G401 (cell line): ENCODE measurements at places on chromosomes 7 and 10. TPM values are rescaled to one million over a fixed set of nuclear protein-coding genes. Genes with fewer than 3 reads are reported as not detected.

DNA sequence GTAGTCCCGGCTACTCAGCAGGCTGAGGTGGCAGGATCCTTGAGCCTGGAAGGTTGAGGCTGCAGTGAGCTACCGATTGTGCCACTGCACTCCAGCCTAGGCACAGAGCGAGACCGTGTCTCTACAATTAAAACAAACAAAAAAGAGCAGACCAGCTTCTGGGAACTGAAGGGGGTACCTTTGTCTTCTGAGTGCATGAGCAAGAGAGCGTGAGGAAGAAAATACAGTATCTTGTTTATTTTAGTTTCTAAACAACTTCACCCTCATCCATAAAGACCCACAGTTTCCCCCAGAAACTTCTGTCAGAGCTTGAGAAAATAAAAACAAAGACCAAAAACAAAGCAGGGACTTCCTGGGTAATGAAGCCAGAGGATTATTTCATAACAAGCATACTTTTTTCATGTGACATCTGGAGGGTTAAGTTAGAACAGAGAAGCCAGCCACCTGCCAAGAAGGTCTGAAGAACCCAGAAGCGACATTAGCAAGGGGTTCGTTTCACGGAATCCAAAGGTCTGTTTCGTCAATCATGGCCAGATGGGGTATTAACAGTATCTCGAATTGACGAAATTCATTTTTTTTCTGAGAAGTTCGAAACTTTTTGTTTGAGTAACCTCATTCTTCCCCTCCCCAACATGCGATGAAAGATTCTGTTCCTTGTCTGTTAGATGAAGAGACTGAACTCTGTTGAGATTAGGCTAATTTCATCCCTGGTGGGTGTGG is 10.2 kb upstream of the IL2RA start:
- DNase-seq = no peak

GRCh38 chr10:14247377-14248116 is 83.2 kb downstream of the FRMD4A start:
- peak; percentile 95 for DNase-seq

DNA sequence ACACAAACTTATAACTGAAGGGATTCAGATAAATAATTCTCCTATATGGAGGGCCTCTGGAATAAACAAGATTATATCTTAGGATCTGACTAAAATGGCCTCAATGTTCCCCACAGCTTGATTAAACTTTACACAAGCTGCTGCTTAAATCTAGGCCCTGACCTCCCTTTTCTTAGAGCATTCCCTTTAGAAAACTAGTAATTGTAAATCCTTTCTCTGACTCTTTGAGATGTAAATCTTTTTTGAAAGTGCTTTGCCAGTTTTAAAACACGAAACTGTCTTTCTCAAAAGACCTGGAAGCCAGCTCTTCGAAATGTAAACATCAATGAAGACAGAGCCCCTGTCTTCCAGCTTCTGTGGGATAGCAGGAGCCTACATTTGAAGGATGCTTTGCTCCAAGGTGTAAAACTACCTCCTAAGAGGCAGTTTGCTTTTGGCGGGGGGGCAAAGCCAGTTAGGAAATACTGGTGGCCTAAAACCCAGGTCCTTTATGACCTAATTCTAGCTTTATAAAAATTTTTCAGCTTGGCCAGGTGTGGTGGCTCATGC is 758.7 kb downstream of the CNTNAP2 start:
- no peak for DNase-seq

GRCh38 chr10:23362879-23363792 is 18.5 kb upstream of the C10orf67 start:
- no peak for DNase-seq

DNA sequence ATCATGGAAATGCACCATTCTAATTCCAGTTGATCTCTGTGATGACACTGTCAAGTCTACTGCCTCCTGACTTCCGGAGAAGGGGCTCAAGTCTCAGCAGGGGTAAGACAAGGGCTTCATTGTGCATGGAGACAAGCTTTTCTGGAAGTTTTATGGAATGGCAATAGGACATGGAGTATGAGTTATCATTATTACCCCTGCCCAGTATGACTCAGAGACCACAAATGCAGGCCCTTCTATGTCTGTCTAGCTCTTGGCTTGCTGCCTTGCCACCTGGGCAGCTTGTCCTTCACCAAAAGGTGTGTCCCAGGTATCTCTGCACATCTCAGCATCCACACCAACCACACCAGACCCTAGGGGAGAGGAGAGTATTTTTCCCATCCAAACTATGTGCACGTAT is 34.9 kb upstream of the KIAA1217 start:
- no peak for DNase-seq

GRCh38 chr10:44766631-44767030 is 144.5 kb upstream of the TMEM72 start:
- DNase-seq = no peak

DNA sequence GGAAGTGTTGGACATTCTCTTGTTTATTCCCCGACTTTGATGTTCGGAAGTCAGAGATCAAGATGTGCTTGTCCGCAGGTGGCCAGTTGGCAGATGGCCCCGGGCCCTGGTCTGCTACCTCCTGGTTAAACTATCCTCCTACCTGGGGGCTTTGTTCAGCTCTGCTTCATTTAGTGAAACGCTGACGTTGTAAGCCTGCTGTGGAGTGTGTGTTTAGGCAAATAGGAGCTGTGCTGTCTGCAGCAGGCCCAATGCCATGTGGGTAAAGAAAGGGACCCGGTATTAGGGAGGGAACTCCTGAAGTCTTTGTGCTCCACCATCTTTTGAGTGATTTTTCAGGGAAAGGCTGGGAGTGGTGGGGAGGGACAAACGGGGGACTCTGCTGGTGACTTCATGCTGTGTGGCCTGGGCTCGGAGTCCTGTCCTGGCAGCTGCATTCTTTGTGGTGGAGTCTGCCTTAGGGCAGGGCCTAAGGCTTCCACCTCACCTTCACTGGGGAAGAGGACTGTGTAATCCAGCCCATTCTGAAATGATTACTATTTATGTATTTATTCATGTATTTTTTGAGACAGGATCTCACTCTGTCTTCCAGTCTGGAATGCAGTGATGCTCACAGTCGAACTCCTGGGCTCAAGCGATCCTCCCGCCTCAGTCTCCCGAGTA is 171.1 kb upstream of the KLF6 start:
- no peak for DNase-seq

DNA sequence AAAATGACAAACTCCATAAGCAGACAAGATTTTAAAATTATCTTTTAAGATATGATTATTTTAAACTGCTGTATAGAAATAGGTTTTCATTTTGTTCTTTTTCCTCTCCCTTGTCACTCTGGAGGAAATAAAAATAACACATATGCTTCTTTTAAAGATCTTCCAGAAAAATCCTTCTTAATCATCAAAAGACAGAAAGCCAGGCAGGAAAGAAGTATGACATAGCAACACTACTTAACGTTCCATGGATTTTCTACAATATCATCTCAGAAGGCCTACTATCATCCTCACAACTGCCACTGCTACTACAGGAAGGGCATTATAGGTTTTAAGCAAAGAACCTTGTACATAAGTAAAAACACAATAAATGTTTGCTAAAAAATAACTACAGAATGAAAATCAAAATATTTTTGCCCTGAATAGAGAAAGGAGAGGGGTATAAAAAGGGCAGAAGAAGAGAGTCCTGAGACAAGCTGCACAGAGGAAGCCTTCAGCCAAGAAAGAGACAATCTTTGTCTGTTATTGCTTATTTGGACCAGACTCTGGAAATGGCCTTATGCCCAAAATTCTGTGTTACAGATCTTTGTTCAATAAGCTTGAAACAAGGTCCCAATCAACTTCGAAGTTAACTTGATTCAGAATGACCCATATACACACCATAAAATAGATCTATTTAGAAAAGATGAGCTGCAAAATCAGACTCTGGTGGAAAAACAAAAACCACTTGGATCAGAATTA is 67.8 kb downstream of the ABI1 start:
- peak; percentile 71 for DNase-seq

DNA sequence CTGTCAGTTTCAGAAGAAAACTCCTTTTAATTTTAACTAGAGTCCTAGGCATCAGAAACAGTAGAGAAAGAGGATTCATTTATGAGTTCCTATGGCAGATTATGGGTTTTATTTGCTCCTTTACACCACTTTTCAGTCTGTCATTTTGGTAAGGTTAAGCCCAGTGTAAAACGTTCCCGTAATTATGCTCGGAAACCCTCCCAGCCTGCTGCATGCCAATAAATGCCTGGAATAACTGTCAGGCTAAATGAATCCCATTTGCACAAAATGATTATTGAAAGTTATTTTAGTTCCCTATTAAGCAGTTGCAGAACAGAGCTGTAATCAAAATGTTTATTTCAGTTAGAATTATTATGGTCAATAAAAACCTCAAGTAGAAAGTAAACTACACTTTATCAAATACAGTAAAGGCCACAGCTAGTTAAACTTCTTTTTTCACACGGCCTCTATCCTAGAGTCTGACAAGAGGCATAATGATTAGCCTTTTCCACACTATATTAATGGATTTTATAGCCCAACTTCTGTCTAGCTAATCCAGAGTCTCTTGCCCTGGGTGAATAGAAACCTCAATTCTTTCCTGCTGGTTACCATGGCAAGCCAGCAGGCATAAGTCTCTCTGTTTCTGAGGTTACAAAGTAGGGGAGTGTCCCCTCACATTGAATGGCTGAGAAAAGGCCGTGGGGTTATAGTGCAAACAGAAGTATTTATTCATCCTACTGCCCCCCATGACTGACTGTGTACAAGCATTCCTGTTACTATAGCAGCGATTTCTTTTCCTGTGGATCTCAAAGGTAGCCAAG is 80.8 kb upstream of the NPVF start:
- peak; percentile 53 for DNase-seq

Gene LRRD1
- 0.03 TPM in 1 of 2 replicates, not detected in the other for total RNA-seq

Gene FAM25A
- total RNA-seq = not detected in 2 replicates

Gene TSPAN15
- 10.2 and 14.6 TPM in 2 replicates for total RNA-seq
